ENCODE measurements at places on chromosomes 3 and 15.

DNA sequence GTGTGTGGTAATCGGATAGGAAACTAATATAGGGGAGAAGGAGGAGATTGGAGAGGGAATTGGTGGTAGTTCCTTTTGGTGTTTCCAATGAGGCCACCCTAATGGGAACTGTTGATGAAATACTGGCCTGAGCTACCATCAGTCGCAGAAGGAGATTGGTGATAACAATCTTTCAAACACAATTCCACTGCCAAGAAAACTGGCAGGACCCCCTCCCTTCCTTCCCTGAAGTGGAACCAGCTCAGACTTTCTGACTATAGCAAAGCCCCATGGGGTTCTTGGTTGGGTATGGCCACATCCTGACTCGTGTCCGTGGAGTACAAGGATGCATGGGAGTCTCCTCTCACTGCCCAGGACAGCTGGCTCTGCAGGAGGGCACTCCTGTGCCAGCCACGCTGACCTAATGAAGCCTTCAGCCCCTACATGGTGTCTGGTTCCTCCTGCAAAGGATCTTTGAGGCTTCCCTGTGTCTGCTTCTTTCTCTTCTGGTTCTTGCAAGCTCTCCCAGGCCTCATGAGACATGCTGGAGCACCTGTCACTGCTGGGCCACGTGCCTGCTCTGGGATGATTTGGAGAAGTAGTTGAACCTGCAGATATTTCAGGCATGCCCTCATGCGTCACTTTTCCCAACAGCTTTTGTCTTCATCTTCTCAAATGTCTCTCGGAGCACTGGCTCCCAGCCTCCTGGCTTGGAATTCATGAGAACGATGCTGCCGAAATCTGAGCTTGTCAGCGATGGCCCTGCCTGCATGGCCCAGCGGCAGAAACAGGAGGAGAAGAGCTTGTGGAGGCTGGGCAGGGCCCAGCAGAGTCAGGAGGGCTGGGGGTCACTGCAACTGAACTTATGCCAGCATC lies 90.0 kb upstream of the ADPGK start:
- DNase-seq: peak; percentile 20

- no peak for DNase-seq
These were observed 258.3 kb downstream of the C3orf38 start for GRCh38 chr3:88408097-88408496.

DNA sequence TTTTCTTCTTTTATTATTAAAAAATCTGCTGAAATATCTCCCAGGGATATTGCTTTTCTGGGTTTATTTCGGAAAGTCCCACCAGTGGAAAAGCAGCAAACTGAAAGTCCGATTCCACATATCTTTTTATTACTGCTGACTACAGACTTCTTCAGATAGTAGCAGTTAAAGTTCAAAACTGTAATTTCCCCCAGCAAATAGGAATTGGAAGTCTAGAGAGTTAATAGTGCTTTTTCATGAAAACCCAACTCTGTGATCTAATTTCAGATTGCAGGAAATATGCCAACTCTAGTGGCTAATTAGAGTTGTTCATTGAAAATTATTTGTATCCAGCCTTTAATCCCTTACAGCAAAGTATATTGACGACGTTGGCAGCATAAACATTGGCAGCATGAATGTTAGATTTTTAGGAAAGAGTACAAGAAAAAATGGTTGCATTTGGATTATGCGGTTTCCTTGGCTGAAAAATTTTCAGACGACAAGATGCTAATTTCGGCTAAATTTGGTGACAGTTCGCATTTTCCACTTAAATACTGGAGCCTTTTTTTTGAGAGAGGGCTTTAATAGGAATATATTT lies 472.9 kb upstream of the CBLB start:
- DNase-seq: no peak

- peak; percentile 23 for DNase-seq
These were observed 73.0 kb upstream of the POMGNT2 start for GRCh38 chr3:43178891-43179366.

DNA sequence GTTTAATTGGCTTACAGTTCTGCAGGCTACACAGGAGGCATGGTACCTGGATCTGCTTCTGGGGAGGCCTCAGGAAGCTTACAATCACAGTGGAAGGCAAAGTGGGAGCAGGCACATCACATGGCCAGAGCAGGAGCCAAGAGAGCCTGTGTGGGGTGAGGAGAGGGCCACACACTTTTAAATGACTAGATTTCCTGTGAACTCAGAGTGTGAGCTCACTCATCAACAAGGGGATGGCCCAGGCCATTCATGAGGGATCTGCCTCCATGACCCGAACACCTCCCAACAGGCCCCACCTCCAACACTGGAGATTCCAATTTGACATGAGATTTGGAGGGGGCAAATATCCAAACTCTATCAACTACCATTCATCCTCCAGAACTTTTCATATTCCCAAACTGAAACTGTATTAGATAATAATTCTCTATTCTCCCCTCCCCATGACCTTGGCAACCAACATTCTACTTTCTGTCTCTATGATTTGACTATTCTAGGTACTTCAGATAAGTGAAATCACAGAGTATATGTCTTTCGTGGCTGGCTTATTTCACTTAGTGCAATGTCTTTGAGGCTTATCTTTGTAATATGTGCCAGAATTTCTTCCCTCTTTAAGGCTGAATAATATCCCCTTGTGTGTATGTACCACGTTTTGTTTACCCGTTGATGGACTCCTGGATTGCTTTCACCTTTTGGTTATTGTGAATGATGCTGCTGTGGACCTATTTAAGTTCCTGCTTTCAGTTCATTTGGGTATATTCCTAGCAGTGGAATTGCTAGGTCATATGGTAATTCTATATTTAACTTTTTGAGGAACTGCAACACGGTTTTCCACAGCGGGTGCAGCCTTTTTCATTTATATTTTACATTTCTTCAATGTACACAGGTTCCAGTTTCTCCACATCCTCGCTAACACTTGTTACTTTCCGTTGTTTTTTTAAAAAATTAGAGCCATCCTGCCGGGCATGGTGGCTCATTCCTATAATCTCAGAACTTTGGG lies 43.8 kb downstream of the TKT start:
- DNase-seq: no peak

DNA sequence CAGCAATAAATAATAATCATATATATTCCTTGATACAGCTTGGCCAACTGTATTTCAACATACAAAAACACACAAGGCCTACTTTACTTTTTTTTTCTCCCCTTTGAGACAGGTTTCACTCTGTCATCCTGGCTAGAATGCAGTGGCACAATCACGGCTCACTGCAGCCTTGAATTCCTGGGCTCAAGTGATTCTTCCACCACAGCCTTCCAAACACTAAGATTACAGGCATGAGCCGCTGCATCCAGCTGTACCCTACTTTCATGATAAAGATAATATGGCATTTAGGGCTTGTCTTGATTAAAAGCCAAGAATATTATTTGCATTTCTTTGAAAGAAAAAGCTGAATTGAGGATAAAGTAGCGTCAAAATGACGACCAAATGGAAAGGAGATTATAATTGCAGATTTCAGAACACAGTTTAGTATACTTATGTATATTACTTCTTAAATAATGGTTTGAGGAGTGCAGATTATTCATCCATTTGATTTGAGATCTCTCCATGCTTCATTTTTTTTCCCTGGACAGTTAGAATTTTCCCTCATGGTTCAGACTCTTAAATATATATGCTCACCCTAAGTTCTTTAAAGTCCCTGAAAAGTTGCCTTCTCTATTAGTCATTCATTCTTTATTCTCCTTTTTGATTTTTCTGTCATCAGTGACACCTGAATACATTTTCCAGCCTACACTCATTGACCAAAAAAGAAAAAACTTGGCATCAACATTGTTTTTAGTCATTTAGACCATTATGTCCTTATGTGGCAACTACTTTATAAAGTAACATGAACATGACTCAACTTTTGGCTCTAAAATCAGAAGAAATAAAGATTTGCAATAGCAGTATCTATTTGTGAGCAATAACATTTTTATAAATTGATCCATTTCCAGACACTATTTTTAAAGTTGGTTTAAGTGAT lies 48.5 kb upstream of the MLF1 start:
- peak; percentile 62 for DNase-seq

DNA sequence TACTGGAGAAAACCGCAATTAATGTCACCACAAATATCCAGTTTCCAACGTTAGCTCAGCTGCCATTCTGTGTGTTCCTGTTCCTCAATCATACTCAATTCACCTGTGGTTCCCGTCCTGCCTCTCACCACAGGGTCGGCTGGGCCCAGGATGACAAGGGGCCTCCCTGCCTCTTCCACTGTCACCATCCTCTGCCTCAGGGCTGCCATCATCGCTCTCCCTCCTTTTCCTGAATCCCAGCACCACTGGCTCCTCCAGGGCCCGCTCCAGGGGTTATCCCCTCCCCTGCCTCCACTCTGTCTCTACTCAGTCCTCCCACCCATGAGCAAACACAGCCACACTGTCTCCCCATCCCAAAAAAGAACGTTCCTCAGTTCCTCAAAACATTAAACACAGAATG lies 170.9 kb upstream of the NSMCE3 start:
- no peak for DNase-seq

DNA sequence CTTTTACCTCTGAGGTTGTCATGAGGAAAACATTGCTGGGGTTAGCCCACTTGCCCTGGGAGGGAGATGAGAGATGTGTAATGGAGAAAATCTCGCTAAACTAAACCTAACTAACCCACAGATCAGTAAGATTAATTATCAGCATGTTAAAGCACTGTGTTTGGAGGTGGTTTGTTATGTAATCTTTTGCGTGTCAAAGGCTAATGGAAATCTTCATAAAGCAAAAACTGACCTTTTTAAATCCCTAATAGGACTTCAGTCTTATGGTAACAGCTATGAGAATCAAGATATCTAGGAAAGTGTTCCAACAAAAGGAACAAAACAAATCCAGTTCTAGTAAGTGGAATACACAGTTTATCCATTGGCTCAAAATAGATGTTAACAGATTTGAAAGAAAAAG lies 102.7 kb downstream of the PLOD2 start:
- no peak for DNase-seq

Measured in fibroblast of gingiva (primary cell).